ENCODE measurements at places on chromosomes 4 and X.

GRCh38 chrX:118455013-118455412, 40.6 kb upstream of the DOCK11 start:
- no peak for DNase-seq

DNA sequence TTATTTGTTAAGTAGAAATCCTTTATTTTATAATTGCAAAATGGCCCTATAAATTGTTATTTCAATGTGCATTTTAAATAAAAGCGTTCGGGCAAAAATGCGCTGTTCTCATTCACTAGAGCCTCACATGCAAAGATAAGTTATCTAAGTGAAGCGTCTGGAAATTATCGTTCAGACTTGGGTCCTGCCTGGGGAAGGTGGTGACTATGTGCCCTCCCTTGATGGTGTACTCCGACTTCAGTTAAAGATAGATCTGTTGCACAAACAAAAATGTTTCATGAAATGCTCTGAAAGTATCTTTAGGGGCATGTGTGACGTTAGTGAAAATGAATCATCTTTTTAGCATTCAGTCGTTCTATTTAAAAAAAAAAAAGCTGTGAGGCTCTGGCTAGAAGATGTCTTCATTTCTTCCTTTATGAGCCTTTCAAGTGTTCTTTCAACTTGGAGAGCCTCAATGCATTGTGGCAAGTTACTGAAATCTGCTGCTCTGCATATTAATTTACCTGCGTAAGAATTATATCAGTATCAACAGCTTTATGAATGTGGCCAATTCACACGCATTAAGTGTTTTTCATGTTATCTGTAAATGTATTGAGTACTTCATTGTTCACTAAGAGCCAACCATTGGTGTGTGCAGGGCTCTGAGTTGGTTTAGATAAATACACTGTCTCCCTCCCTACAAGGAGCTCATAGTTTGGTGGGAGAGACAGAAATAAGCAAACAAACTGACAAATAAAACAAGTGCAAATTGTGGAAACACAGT, 83.0 kb downstream of the AFF1 start:
- DNase-seq: peak; percentile 14

- DNase-seq: no peak
Measured at GRCh38 chr4:19512086-19512485, 739.6 kb upstream of the SLIT2 start.

DNA sequence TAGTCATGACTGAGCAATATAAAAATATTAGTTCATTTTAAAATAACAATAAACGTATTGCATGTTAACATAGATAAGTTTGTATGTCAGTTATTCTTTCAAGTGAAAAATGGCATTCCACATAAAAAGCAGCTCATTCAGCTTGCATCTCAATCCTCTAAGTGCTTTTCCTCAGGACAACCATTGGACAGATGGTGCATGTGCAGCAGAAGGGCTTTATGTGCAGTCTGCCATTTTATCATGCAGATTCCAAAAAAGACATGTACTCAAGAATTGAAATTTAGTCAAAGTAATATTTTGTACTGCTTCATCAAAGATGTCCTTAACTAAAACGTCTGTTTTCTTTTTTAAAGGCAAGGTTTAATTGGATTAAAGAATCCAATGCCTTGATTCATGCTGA, 93.4 kb downstream of the RS1 start:
- no peak for DNase-seq

DNA sequence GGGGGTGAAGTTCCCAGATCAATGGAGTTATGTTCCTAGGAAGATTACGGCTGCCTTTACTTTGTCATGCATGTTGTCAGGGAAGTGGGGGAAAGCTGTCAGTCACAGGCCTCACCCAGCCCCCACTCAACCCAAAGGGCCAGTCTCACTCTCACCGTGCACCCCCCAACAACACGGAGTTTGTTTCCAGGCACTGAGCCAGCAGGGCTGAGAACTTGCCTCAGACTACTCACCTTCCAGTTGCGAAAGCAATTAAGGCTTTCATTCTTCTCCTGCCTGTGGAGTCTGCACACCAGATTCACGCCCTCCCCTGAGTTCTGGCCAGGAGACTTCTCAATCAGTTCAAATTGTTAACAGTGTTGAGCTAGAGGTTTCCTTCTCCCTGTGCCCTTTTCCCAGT, 114.3 kb downstream of the SH3BGRL start:
- DNase-seq: no peak

GRCh38 chrX:120315776-120316175, 4.5 kb upstream of the TMEM255A start:
- DNase-seq: no peak

DNA sequence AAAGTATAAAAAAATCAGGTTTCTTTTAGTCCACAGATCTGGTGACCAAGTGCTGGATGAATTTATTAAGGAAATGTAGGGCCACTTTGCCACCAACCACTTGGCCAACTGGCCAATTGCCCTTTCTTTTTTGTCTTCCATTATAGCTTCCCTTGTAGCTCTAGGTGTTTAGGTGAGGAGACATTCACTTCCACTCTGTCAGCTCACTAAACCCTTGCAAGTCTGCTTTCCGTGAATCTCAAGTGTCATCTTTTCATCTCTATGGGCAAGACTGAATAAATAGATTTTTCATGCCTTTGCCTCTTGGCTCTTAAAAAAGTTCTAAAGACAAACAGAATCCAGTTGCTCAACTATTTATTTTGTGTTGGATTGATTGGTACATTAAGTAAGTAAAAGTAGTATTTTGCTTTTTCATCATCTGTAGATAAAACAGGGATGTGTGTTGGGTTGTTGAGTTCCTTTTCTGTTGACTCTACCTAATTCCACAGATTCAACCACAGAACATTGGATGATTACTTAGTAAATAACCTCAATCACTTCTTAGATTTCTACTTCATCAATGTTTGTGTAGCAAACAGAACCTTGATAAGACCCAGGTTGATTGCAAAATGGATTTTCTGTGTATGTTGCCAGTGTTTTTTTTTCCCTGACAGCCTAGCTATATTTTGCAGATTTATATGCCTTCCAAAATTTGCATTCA, 68.1 kb upstream of the GRXCR1 start:
- no peak for DNase-seq

DNA sequence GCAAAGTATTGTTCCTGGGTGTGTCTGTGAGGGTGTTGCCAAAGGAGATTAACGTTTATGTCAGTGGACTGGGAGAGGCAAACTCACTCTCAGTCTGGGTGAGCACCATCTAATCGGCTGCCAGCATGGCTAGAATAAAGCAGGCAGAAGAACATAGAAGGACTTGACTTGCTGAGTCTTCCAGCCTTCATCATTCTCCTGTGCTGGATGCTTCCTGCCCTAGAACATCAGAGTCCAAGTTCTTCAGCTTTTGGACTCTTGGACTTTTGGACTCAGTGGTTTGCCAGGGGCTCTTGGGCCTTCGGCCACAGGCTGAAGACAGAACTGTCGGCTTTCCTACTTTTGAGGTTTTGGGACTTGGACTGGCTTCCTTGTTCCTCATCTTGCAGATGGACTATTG, 15.3 kb upstream of the ENPP6 start:
- no peak for DNase-seq

GRCh38 chr4:168336837-168337549, 18.4 kb upstream of the DDX60 start:
- DNase-seq: no peak

DNA sequence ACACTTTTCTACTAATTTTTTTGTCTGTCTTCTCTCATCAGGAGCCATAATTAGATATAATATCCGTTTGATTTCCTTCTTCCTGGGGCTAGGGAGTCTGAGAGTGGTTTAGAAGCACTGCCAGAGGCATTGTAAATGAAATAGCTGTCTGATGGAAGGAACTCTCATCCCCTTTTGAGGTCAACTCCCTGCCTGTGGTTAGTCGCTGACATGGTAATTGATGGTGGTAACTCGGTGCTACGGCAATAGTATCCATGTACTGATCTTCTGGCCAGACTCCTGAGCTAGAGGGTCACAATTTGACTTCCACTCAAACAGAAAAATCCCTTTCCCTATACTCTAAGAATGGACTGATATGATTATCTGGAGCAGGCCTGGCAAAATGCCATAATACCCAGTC, 108.1 kb upstream of the TRPC5 start:
- DNase-seq: no peak

- DNase-seq: no peak
Measured at GRCh38 chrX:13386092-13386491, 66.2 kb upstream of the ATXN3L start.

DNA sequence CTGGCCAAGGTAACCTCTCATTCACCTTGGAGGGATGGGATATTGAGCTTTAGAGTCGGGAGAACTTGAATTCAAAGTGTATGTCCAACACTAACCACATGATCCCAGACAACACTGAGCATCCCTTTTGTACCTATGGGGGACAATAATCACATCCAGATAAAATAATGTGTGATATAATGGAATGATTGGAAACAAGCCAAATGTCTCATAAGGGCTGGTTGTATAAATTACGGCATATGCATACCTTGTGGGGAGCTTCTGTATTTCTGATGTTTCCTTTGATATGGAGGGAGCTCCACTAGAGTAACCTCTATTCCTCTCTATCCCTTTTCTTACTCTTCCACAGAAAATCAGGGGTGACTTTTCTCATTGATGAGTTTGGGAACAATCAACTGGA, 40.7 kb upstream of the LDB2 start:
- DNase-seq: no peak

GRCh38 chr4:2165391-2165790, 76.5 kb downstream of the HAUS3 start:
- no peak for DNase-seq

- DNase-seq: no peak
Measured at GRCh38 chr4:11843927-11844326, 415.2 kb upstream of the HS3ST1 start.

- no peak for DNase-seq
Measured at GRCh38 chrX:96576368-96576767, 108.3 kb upstream of the DIAPH2 start.

- no peak for DNase-seq
Measured at GRCh38 chr4:100569196-100569595, 51.4 kb upstream of the EMCN start.

GRCh38 chrX:83916525-83916924, 55.6 kb downstream of the CYLC1 start:
- DNase-seq: no peak
